ENCODE measurements at places on chromosomes 6 and 20.

DNA sequence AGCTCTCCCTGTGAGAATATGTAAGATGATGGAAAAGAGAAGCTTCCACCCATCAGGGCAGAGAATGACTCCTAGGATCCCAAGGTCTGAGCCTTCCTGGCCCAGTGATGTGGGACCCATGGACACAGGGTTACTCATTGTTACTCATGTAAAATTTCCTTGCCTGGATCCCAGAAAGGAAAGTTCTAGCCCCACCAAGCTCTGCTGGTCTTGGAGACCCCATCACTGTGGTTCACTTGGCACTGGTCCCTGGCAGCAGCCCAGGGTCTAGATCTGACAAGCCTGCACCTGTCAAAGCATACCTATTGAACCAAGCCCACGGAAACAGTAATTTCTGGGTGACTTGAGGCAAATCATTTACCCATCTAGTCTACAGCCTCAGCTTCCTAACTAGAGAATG is 22.1 kb downstream of the MDGA1 start:
- DNase-seq: no peak

DNA sequence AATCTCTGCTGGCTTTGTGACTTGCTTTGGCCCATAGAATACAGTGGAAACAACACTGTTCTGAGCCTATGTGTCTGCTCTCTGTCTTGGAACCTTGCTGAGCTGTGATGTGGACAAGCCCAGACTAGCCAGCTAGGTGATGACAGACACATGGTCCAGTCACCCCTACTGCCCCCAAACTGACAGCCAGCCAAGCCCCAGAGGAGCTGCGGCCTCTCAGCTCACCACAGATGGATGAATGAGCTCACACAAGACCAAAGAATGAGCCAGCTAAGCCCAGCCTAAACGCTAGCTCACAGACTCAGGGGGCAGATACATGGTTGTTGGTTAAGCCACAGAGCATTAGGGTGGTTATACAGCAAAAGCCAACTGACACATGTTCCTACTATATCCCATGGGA is 4.1 kb downstream of the AARS2 start:
- peak; percentile 86 for DNase-seq

DNA sequence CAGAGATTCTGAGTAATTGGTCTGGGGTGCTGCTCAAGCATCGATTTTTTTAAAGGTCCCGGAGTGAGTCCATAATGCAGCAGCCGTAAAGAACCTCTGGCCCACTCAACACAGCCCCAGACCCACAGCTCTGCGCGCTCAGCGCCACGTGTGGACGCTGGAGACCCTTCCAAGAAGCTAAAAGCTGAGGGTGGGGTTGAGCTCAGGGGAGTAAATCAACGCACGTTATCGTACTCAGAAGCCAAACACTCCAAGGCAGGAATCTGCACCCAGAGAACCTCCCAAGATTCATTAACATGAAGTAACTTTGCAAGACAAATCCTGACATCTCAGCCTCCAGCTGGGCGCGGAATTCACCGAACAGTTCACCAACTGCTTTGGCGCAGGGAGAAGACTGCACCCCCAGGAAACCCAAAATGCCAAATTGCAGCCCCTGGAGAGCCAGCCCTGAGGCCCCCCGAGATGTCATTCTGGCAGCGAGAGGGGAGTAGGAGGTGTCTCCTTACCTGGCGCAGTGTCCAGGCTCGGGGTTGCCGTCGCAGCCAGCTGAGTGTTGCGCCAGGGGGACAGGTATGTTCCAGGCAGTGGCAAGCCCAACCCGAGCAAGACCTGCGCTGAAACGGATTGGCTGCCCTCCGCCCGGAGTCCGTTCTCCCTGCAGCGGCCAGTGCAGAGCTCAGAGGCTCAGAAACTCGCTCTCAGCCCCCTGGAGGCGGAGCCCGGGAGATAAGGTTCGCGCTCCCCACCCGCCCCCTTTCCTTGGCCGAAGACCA is at the start of gene COL21A1:
COL21A1 (minus strand) TSS at position 700 of the 773 bp plus-strand sequence. CDS start 64,962 bp downstream, outside the sequence.
- peak; percentile 38 for DNase-seq

DNA sequence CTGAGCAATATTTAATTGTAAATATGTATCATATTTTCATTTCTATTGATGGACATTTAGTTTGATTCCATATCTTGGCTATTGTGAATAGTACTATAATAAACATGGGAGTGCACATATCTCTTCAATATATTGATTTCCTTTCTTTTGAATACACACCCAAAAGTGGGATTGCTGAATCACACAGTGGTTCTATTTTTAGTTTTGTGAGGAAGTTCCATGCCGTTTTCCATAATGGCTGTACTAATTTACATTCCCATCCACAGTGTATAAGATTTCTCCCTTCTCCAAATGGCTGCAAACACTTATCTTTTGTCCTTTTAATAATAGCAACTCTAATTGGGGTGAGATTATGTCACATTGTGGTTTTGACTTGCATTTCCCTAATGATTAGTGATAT is 86.7 kb upstream of the RAB32 start:
- no peak for DNase-seq

DNA sequence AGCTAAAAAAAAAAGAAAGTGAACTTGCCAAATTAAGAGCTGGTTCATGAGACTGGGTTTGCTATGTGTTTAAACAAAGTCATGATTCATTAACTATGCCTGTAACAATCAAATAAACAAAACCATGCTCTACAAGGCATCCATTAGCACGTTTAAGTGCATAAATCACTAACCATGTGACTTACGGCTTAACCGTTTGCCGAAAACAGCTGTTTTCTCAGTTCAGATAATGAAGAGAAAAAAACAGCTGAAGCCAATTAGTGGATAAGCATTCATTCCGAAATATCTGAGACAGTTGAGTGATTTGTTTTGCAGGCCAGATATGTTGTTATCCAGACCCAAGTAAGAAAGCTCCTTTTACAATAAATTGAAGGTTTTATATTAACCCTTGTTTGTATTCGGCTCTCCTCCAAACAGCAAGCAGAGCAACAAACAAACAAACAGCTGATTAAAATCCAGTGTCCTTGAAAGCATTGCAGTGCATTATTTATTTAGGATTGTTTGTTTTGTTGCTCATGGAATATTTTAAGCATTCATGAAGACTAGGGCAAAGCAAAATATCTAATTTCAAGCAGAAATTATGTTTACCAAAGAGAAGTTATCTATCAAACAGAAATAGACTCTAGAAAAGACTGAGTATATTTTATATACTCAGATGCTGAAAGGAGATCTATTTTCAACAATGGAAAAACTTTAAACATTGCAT is 343.5 kb downstream of the RFPL4B start:
- DNase-seq: peak; percentile 31

- no peak for DNase-seq
Measured at GRCh38 chr20:43389839-43390626, 67.7 kb upstream of the SRSF6 start.

DNA sequence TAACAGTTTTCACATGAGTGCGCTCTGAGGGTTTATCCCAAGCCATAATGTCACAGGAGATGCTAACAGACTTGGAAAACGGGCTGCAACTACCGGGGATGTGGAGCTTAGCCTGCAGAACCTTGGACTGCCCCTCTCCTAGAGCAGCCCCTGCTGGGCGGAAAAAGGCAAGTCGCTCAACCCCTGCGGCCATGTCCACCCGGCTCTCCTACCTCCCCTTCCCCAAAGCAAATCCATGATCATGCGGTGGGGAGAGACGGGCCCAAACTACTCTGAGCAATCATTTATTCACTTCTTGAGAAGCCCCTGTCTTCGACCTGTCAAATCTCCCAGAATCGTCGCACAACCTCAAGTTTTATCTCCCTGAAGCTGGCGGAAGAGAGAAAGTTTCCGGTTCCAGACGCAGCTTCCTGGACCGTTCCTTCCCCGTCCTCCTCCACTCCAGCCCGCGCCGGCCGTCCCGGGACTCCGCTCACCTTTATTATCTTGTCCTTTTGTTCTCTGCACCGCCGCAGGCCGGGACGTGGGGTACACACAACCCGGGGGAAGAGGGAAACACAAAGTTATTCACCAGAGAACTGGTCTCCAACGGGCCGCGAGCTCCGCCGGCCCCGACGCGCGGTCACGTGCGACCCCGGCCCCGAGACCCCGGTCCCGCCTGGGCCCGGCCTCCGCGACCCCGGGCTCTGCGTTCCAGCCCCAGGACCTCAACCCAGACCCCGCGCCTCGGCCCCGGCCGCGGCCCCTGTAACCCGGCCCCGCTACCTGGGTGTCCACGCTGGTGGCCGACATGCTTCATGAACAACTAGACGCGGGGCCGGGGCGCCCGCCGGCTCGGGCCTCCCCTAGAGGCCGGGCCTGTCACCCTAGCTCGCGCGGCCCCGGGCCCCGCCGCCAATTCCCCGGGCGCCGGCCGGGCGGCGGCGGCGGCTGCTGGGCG is 560 bp downstream of the YTHDF1 start:
- peak; percentile 76 for DNase-seq

DNA sequence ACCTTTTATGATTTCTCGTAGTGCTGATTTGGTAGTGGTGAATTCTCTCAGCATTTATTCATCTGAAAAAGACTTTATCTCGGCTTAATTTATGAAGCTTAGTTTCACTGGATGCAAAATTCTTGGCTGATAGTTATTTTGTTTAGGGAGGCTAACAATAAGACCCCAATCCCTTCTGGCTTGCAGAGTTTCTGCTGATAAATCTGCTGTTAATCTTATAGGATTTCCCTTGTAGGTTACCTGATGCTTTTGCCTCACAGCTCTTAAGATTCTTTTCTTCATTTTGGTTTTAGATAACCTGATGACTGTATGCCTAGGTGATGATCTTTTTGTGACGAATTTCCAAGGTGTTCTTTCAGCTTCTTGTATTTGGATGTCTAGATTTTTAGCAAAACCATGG is 388.7 kb downstream of the UTRN start:
- DNase-seq: no peak

GRCh38 chr6:113102761-113103160 is 754.4 kb upstream of the MARCKS start:
- peak; percentile 3 for DNase-seq

- DNase-seq: no peak
Measured at GRCh38 chr6:157967486-157967885, 14.2 kb upstream of the SYNJ2 start.

- peak; percentile 9 for DNase-seq
Measured at GRCh38 chr6:145067430-145067829, 667.9 kb downstream of the EPM2A start.

DNA sequence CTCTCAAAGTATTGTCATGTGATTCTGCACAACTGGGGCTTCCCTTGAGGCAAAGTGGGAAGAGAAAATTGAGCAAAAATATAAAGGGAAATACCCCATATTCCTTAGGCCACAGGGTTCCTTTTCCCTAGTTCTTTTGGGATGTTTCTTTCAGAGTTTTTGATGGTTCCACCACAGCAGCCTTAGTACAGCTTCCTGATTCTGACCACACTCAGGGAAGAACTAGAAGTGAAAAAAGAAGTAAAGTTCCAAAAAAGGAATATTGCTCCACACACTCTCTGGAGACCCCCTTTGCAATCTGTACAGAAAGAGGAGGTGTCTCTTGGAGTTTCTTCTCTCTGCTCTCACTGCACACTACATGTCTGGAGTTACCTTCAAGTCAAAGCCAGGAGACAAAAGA is 27.9 kb upstream of the HLA-DQA2 start:
- DNase-seq: no peak

- no peak for DNase-seq
Measured at GRCh38 chr6:92945799-92946198, 473.6 kb downstream of the EPHA7 start.

GRCh38 chr20:23118766-23119165 is 32.6 kb upstream of the CD93 start:
- DNase-seq: no peak

DNA sequence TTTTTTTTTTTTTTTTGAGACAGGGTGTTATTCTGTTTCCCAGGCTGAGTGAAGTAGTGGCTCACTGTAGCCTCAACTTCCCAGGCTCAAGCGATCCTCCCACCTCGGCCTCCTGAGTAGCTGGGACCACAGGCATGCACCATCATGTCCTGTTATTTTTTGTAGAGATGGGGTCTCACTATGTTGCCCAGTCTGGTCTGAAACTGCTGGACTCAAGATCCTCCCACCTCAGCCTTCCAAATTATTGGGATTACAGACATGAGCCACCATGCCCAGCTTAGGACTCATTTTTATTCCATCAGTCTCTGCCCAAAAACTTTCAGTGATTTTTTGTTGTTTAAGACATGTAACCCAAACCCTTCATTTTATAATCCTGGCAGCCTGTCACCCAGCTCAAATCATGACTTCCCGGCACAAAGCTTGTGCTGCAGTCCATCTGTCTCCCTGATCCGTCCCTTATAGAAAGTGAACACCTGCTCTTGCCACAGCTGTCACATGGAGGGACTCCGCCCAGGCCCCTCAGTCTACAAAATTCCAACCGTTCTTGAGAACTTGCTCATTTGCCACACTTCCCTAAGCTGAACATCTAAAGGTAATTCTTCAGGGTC is 183.9 kb upstream of the JARID2 start:
- DNase-seq: no peak

- DNase-seq: no peak
Measured at GRCh38 chr6:136628996-136629395, 78.8 kb upstream of the MAP7 start.

DNA sequence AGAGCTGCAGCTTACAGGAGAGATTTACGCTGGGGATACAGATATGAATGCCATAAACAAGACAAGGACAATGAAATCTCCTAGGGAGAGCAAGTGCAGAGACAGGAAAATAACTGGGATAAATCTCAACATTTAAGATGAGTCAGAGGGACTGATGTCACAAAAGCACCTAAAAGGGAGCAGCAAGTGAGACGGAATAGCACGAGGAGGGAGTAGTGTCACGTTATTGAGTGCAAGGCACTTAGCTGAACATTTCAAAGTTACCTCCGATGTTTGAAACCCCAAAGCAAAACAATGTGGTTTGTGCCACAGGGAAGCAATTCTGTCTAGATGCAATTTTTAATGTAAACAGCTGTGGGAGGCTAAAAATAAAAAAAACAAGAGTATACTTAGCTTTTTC is 1131.7 kb upstream of the EYS start:
- DNase-seq: no peak

DNA sequence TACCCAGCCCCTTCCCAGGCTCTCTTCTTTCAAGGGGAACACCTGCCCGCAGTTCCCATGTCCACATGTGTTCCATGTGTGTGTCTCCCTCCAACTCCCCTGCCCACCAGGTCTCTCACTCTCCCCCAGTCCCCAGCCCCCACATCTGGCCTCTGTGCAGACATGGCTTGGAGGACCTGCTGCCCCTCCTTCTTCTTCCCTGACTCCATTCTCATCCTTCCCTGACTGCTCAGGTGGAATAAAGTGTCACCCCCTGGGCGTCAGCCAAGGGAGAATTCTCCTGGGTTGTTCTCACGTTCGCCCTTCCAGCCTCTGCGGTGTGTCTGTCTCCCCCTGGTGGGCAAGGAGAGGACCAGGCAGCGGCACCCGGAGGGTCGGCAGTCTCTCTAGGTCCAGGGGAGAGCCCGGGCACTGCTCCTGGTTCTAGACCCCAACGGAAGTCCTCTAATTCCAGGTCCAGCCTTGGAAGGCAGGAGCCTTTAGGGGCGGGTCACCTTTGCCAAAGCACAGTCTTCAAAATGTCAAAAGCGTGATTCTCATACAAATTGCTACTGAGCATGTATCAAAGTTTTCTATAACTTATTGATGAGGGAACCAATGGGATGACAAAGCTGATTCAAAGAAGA is 50.5 kb downstream of the EBF4 start:
- peak; percentile 78 for DNase-seq

GRCh38 chr6:129812145-129812777 is 48.9 kb downstream of the TMEM244 start:
- DNase-seq: no peak

- DNase-seq: no peak
Measured at GRCh38 chr6:45915780-45916468, 99.7 kb downstream of the CLIC5 start.

Data from AG08395 (cell line).